ENCODE measurements at places on chromosomes 11 and 22. TPM values are rescaled to one million over a fixed set of nuclear protein-coding genes. Genes with fewer than 3 reads are reported as not detected.

Gene OSBP2
- 1.3 TPM for total RNA-seq

Gene TMPRSS6
- not detected for total RNA-seq

DNA sequence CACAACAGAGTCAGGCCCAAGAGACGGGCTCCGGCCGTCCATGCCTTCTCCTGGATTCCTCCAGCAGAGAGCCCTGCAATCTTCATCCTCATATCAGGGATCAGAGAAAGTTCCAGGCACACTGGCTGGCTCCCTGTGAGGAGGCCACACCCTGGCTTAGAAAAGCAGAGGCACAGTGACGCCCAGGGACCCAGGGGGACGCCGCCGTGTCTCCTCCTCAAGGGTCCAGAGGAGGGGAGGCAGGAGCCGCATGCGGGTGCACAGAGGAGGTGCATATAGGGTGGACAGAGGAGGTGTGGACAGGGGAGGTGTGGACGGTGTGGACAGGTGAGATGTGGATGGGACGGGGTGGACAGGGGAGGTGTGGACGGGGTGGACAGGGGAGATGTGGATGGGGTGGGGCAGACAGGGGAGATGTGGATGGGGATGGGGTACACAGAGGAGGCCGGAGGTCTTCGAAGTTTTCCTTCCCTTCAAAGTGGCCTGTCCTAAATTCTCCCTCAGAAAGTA lies 1521.9 kb downstream of the BRD1 start:
- DNase-seq: no peak

- DNase-seq: no peak
Observed at GRCh38 chr11:124199702-124200101, 16.6 kb downstream of the OR10D3 start.

GRCh38 chr22:46219636-46220035 lies 30.5 kb downstream of the CDPF1 start:
- DNase-seq: no peak

- DNase-seq: no peak
Observed at GRCh38 chr11:20249796-20250195, 89.5 kb upstream of the DBX1 start.

GRCh38 chr11:34509336-34509876 lies 4.2 kb downstream of the ELF5 start:
- DNase-seq: no peak

- DNase-seq: peak; percentile 67
Observed at GRCh38 chr11:96215110-96215782, 127.7 kb downstream of the MAML2 start.

DNA sequence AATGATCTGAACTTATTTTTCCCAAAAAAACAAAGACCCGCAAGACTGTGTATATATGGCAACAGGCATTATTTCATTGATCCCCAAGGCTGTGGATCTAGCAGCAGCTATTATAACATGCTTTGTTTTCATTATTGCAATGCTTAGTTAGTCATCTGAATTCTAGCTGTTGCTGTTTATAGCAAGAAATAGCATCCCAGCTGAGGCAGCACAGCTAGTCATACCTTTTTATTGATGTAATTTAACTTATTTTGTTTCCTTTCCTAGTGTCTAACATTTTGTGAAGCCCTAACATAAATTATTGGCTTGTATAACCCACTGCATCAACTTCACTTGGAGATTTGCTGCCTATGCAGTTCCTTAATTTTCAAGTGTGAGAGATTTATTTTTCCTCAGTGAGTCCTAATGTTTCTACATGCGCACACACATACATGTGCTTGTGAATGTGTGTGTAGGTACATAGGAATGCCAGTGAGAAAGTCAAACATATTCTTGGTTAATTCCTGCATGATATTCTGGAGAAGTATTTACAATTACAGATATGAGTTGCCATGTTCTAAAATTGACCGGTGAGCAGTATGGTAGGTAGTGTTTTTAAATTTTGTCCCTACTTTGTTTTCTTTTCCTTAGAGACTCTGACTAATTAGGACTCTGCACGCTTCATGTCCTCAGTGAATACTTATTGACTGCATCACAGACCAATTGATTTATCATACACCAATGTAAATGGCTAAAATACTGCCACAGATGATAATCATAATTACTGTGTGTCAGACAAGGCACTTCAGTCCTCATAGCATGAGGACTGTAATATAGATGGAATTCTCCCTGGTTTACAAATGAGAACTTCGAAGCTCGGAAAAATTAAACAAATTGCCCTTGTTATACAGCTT lies 119.3 kb downstream of the WNT11 start:
- peak; percentile 41 for DNase-seq

DNA sequence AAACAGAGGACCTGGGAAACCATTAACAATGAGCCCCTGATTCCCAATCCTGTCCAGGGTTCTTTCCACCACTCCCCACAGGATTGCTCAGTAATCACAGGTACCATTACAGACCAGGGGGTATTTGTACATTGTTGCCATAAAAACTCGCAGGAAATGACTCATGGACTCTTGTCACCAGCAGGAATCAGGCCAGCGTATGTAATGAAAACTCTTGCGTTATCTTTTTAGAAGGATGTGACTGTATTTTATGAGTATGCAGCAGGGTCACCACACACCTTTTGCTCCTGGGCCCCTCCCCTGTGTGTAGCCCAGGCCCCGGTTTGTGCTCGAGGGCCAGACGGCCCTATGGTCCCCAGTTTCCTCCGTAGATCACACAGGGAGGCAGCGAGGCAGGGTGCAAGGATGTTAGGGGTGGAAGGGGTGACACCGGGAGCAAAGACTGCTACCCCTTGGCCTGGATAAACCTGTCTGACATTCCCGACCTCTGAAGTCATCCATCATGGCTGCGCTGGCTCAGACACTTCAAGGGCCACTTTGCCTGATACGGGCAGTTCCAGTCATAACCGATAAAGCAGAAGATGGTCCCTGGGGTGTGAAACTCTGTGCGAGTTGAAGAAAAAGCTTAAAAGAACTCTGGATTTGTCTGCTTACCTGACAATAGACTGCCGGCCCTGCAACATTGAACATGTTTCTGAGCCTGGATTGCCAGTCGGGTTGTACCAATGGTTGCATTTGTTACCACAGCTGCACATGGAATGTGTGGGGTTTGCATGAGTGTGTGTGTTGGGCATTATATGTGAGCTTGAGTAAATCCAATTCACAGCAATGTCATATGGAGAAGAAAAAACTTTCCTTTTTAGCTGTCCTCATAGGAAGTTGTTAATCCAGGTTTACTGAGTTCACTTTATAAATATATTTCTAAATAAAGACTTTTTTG lies 56.9 kb downstream of the MICAL2 start:
- DNase-seq: peak; percentile 87

DNA sequence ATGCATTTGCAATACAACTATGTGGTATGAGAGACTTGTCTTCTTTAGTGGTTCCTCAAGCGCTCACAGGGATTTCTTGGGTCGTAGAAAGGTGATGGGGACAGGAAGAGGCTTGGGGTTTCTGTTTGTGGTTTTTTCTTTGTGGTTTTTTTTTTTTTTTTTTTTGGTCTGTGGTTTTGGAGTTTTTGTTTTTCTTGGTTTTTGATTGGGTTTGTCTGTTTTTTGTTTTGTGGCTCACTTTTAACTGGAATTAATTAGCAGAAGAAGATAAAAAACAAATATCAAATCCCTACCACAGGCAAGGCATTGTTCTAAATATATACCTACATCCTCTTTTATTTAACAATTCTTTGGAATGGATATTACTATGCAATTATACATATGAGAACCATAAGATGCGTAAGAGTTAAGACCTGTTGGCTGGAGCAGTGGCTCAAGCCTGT lies 5.5 kb downstream of the TTC28 start:
- DNase-seq: peak; percentile 21

DNA sequence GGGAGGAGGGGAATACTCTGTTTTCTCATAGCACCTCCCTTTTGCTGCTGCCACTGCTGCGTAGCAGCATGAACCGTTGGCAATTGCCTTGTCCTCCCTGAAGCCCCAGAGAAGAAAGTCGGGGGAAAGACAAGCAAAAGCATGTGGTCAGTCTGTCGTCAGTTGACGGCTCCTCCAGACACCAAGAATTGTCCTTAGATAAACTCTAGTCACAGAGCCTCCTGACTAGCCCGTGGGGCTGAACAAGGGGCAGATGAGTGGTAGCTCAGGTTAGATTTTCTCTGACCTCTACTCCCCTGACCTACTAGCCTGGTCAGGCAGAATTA lies 126.4 kb upstream of the HSD17B12 start:
- no peak for DNase-seq

DNA sequence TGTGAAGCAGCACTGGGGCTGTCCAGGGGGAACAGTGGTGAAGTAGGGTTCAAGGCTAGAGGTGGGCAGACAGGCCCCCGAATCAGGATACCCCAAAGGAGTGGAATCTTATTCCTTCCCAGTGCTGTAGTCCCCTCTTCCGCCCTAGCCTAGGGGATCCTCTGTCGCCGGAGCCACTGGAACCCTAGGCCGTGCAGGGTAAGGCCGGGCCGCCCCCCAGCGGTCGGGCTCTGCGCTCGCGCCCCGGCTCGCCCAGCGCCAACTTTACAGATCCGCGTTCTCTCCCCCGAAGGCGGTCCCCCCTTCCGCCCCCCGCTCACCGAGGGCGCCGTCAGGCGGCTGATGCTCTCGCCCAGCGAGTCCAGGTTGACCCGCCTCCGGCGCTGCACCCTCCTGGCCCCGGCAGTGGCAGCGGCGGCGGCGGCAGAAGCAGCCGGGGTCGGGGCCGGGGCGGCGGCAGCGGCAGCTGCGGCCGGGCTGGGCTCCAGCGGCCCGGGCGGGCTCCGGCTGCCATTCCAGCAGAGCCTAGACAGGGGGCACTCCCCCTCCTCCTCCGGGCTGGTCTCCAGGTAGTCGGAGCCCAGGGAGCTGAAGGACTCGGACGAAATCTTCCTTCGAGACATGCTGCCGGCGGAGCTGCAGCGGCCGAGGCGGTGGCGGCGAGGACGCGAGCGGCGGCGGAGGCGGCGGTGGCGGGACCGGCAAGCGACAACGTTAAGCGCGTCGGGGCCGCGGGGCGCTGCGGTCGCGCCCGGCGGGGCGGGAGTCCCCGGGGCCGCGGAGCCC lies 650 bp downstream of the GUCY1A2 start:
- no peak for DNase-seq

DNA sequence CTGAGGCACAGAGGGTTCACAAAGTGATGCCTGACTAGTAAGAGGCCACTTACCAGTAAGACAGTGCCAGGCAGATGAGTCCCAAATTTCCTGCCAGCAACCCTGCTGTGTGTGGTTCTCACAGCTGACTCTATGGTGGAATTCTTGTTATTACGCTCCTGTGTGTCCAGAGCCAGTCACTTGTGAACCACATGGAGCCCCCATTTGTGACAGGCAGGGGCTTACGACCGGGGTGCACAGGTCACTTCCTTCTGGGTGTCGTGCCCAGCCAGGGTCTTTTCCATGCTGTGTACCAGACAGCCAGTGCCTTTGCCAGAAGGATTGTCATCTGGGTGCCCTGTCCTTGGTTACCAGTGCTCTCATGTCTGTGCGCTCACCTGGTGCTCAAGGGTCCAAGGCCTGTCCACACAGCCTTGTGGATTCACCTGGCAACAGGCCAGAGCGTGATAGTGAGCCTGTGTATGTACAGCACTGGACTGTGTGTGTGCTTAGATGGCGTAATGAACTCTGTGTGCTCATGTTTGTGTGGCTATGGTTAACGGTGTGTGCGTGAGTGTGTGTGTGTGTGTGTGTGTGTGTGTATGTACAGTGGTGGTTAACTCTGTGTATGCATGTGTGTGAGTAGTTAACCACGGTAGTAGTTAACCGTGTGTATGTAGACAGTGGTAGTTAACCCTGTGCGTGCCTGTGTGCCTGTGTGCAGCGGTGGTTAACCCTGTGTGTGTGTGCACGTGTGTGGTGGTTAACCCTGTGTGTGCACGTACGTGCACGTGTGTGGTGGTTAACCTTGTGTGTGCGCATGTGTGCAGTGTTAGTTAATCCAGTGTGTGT lies 18.6 kb downstream of the GRAMD4 start:
- peak; percentile 28 for DNase-seq

- no peak for DNase-seq
Observed at GRCh38 chr11:65474864-65475263, 24.0 kb upstream of the MALAT1 start.

GRCh38 chr22:41534219-41534618 lies 10.1 kb downstream of the POLR3H start:
- no peak for DNase-seq

DNA sequence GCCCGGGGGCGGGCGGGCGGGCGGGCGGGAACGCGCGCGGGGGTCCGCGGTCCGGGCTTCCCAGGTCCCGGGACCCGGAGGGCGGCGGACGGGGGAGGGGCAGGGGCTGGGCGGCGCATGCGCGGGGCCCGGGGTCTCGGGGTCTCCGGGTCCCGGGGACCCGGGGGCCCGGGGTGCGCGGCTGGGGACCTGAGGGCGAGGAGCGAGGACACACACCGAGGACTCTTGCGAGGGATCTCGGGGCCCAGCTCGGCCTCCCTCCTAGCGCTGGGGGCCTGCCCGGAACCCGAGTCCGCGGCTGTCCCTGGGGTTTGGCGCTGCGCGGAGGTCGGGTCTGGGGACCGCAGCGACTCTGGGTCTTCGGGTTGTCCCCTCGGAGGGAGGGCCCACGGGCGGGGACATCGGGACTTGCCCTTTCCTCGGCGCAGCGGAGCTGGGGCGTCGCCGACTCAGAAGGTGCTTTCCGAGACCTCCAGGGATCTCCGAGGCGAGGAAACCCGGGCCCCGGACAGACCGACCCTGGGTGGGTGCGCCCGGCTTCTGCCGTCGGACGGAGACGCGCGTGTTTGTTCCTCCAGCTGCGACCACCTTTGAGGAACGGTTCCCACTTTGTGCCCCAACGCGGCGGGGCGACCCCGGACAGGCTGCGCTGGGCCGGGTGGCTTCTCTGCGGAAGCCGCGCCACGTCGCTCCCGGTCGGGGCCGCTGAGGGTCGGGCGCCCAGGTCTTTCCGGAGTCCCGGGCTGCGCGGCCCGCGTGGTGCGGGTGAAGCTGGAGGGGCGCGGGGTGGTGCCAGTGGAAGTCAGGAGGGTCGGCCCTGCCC lies 540 bp downstream of the PPARA start:
- no peak for DNase-seq

DNA sequence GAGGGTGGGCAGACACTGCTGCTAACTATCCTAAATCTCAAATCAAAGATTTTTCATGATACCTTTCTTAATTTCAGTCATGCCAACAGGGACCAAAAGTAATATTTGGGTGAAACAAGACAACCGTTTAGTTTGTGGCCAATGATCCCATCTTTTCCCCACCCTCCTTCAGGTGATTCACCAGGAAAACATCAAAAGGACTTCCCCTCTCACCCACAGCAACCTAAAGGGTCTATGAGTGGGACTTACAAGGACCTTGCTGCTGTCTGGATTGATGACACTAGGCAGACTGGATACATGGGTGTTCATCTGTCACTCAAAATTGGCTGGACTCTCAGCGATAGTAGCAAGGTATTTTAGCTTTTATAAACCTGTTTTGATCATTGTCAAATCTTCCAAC lies 62.0 kb upstream of the ZC3H12C start:
- DNase-seq: no peak

- peak; percentile 88 for DNase-seq
Observed at GRCh38 chr11:122207921-122208764, 92.1 kb upstream of the BLID start.
